Pericardium fibroblast (primary cell): ENCODE measurements at places on chromosomes 12 and 14. TPM values are rescaled to one million over a fixed set of nuclear protein-coding genes. Genes with fewer than 3 reads are reported as not detected.

Gene GYS2
- not detected in 2 replicates for total RNA-seq

Gene SERPINA12
- not detected in 2 replicates for total RNA-seq

Gene SIRT4
- 0.35 and 2.0 TPM in 2 replicates for total RNA-seq

Gene KRT71
- total RNA-seq, result not detected in 2 replicates

Gene KRT75
- not detected in 2 replicates for total RNA-seq

Gene TMPRSS12
- total RNA-seq, result not detected in 2 replicates

Gene MARCHF9
- total RNA-seq, result 1.8 and 3.6 TPM in 2 replicates

Gene STXBP6
- total RNA-seq, result 11.2 and 15.5 TPM in 2 replicates

Gene ADAMTS20
- not detected in 2 replicates for total RNA-seq

Gene MYH6
- not detected in 2 replicates for total RNA-seq

Gene HOXC12
- not detected in 2 replicates for total RNA-seq
